CD4-positive, alpha-beta T cell treated with Interleukin-15 for 4 hours (primary cell): ENCODE measurements at places on chromosomes 13 and 19.

GRCh38 chr19:56252699-56253422 is 19.7 kb upstream of the EDDM13 start:
- peak; percentile 62 for DNase-seq

- DNase-seq: no peak
Observed at GRCh38 chr13:109700176-109700575, 86.2 kb downstream of the IRS2 start.

GRCh38 chr19:1394252-1395193 is 6.8 kb downstream of the GAMT start:
- no peak for DNase-seq

GRCh38 chr13:58579468-58579867 is 947.9 kb downstream of the PCDH17 start:
- no peak for DNase-seq

DNA sequence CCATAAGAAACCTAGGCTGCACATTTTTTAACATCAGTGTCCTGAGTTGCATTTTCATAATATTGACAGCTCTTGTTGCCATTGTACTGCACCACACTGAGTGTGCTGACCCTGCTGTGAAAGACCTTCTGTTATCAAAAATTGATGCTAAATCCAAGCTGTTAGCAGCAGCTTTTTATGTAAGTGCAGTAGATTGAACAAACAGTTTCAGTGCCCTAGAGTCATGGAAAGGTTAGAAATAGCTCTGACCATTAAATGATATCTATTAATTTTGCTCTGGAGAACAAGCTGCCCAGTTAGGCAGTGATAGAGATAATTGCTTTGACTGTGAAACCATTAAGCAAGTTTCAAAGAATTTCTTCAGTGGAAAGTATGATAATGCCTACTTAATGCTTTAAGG is 1289.2 kb upstream of the PCDH20 start:
- no peak for DNase-seq
